ENCODE measurements at places on chromosomes 4 and X. TPM values are rescaled to one million over a fixed set of nuclear protein-coding genes. Genes with fewer than 3 reads are reported as not detected.

DNA sequence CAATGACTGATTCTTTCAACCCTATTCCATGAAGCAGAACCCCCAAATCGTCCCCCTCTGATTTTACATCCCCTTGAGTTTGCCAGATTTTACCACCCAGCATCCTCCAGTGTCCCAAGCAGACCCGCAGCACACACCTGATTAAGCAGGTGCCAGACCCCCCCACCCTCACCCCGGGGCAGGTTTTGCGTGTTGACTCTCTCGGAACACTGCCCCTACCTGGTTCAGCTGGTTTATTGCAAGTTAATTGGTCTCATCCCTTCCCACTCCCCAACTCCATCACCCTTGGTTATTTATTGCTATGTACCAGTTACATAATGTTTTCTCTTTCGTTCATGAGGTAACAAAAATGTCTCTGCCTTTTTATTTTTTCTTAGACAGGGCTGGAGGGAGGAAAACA lies 258.4 kb downstream of the BCOR start:
- no peak for DNase-seq

DNA sequence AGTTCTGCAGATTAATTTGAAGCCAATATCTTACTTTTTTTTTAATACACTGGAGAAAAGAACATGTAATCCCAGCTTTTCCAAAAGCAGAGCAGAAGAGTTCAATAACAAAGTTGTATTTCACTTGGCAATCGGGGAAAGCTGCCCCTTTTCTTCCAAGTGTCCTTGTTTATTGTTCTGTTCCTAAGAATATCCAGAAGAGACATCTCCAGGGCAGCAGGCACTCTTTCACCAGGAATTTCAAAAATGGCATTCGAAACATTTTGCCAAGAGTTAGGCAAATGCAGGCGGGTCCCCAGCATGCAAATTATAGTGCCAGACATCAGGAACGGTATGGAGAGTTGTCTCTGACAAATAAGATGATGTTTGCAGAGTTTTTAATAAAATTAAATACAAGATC lies 494.5 kb downstream of the BCOR start:
- DNase-seq, result no peak

GRCh38 chrX:153864101-153864500 lies 21.9 kb downstream of the L1CAM start:
- DNase-seq, result no peak

DNA sequence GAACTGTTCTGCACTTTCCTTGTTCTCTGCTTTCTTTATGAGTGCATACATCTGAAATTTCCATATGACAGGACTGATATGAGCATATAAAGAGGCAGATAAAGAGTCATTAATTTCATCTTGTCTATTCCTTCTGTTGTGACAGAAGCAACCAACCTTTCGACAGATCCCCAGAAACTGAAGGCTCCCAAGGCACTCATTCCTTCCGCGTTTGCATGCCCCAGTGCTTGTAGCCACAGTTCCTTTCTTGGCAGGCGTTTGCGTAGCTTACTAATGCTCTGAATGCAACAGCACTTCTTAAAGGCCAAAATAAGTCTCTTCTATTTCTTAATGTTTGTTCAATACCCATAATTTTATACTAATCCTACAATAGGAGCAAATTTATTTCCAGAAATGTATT lies 94.0 kb upstream of the TBL1X start:
- no peak for DNase-seq

- DNase-seq, result no peak
Observed at GRCh38 chr4:169582203-169582602, 30.2 kb downstream of the NEK1 start.

DNA sequence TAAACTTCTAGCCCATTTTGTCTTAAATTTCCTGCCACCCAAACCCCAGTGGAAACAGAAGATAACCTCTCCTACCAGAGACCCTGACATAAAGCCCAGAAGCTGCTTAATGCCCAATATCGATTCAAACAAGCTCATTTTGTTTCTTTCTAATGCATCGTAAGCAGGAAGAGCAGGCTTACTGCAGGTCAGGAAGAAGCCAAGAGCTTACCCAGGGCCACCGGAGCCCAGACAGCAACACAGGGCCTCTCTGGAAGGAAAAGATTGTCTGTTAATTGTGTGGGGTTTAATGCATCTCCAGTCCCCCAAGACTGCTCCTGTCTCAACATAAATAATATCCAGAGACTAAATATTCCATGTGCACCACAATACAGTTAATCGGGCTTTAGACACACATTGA lies 177.3 kb upstream of the NOCT start:
- no peak for DNase-seq

DNA sequence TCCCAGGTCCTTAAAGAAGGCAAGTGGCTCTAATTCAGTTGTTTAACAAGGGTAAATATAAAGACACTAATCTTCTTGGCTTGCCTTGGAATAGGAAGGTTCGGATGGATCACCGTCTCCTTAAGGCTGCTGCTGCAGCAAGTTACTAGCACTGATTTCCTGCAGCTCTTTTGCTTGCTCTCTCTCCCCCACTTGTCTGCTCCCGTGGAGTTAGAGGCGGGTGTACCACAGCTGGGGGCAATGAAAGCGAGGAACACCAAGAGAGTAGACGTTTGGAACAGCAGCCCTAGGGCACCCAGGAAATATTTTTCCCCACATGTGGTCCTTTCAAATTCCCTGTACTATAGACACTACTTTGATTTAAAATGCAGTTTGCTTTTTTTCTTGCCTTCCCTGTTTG lies 202.2 kb downstream of the SH2D1A start:
- DNase-seq, result no peak

- no peak for DNase-seq
Observed at GRCh38 chrX:88863726-88864125, 116.7 kb downstream of the CPXCR1 start.

The KCTD8 gene
- 0.43 TPM for total RNA-seq

The SEPSECS gene
- 5.2 TPM for total RNA-seq

All from ascending aorta (tissue), 2 donors.